ENCODE measurements at places on chromosomes 6 and 20. TPM values are rescaled to one million over a fixed set of nuclear protein-coding genes. Genes with fewer than 3 reads are reported as not detected.

The MYO6 gene
- total RNA-seq = 23.7 TPM

The DNMT3B gene
- total RNA-seq = 2.6 TPM

The CCN6 gene
- total RNA-seq = 0.11 TPM

The ZNF343 gene
- total RNA-seq = 10.4 TPM

The OOEP gene
- total RNA-seq = 0.49 TPM

The CST7 gene
- not detected for total RNA-seq

The RIPOR3 gene
- 0.07 TPM for total RNA-seq

The ABHD16B gene
- not detected for total RNA-seq

The FAM83C gene
- 2.6 TPM for total RNA-seq

The HLA-DRB5 gene
- total RNA-seq = not detected

The LRRN4 gene
- total RNA-seq = 3.1 TPM

The TRIM27 gene
- 50.9 TPM for total RNA-seq

The CST3 gene
- 203 TPM for total RNA-seq

The ELOVL2 gene
- total RNA-seq = 0.18 TPM

The SLC17A1 gene
- not detected for total RNA-seq

The HLA-DQB1 gene
- 1.7 TPM for total RNA-seq

The NRSN1 gene
- not detected for total RNA-seq

The CCDC170 gene
- total RNA-seq = 0.41 TPM

The ITPR3 gene
- 82.0 TPM for total RNA-seq

The NKAIN2 gene
- total RNA-seq = not detected

The SPATS1 gene
- not detected for total RNA-seq

The FERMT1 gene
- 276 TPM for total RNA-seq

The C20orf204 gene
- total RNA-seq = 0.18 TPM

The SEMG1 gene
- not detected for total RNA-seq

The TNF gene
- 10.5 TPM for total RNA-seq

The BEND3 gene
- 8.3 TPM for total RNA-seq

The MEI4 gene
- not detected for total RNA-seq

The POU3F2 gene
- not detected for total RNA-seq

The FAM217A gene
- total RNA-seq = not detected

The EYA4 gene
- not detected for total RNA-seq

The KIF25 gene
- total RNA-seq = not detected

The PTGIS gene
- total RNA-seq = not detected

The OR2H1 gene
- not detected for total RNA-seq

The XKR7 gene
- not detected for total RNA-seq

The MYLK2 gene
- total RNA-seq = 0.07 TPM

The PNISR gene
- 43.9 TPM for total RNA-seq

The SUPT3H gene
- total RNA-seq = 6.9 TPM

The POM121L2 gene
- total RNA-seq = not detected

The ALDH8A1 gene
- 0.04 TPM for total RNA-seq

The TMEM170B gene
- 0.03 TPM for total RNA-seq

The PACRG gene
- total RNA-seq = not detected

The CSE1L gene
- total RNA-seq = 188 TPM

The ZC2HC1B gene
- total RNA-seq = not detected

The PPARD gene
- 18.6 TPM for total RNA-seq

The NOX3 gene
- not detected for total RNA-seq

The GJA1 gene
- total RNA-seq = 70.7 TPM

The ADGRG6 gene
- 45.7 TPM for total RNA-seq

The CLPSL2 gene
- total RNA-seq = not detected

The PTPRT gene
- not detected for total RNA-seq

The GCNT2 gene
- total RNA-seq = 3.0 TPM

The SNAI1 gene
- total RNA-seq = 0.04 TPM

The DDX43 gene
- 0.99 TPM for total RNA-seq

The LPA gene
- total RNA-seq = not detected

The GJA10 gene
- total RNA-seq = not detected

The HDGFL1 gene
- total RNA-seq = not detected

Measured in foreskin keratinocyte (primary cell).